ENCODE measurements at places on chromosomes 2 and 18.

GRCh38 chr2:39524756-39525635, 87.9 kb upstream of the MAP4K3 start:
- no peak for DNase-seq

- DNase-seq, result no peak
Measured at GRCh38 chr2:149686136-149687051, 98.8 kb upstream of the MMADHC start.

DNA sequence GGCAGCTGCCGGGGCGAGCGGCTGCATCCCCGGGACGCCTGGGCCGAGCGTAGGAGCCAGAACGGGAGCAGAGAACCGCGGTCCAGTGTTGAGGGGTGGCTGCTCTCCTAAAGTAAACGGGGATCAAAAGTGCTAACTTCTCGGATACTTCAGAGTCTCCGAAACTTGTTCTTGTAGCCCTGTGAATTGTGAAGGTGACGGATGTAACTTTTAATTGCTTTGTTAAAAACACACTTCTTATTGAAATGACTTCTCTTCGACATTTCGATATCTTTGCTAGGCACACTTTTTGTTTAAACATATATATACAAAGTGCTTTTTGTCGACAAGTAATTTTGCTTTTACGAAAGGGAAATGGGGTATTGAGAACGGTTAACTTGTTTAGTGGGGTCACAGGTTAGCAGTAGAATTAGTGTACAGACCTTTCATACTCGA, 540 bp downstream of the ATP9B start:
- DNase-seq, result no peak

- no peak for DNase-seq
Measured at GRCh38 chr18:23703057-23703986, 14.1 kb downstream of the LAMA3 start.

GRCh38 chr2:226125176-226125883, 674.3 kb downstream of the IRS1 start:
- DNase-seq, result no peak

- no peak for DNase-seq
Measured at GRCh38 chr2:75632813-75633212, 13.8 kb upstream of the MRPL19 start.

DNA sequence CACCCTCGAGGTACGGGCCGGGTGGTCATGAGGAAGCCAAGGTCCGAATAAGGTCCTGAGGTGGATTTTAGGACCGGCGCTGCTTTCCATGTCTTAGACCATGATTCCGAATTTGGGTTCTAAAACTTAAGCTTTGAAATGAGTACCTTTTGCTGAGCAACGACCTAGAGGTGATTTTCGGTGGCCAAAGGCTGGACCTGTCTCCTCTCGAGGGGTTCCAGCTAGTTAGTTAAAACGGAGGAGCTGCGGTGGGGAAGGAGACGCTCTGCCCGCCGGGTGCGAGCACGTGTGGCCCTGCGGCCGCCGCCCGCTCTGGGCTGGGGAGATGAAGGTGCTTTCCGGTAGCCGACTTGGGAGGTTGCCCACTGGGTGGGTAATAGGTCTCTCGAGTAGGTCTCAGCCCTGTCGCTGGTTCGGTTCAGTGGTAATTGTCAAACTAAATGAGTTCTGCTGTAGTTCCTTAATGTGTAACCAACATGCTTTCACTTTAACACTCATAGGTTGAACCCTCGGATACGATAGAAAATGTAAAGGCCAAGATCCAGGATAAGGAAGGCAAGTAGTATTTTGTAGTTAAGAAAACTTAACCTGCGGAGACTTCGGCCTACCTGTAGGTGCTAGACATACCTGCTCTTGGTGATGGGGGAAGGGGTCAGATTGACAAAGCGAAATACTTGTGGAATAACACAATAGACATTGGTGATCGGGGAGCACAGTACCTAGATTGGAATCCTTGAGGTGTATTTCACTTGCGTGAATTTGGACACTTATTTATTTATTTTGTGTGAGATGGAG, 572 bp downstream of the RPS27A start:
- peak; percentile 14 for DNase-seq

- no peak for DNase-seq
Measured at GRCh38 chr2:86454238-86454637, 13.1 kb downstream of the KDM3A start.

DNA sequence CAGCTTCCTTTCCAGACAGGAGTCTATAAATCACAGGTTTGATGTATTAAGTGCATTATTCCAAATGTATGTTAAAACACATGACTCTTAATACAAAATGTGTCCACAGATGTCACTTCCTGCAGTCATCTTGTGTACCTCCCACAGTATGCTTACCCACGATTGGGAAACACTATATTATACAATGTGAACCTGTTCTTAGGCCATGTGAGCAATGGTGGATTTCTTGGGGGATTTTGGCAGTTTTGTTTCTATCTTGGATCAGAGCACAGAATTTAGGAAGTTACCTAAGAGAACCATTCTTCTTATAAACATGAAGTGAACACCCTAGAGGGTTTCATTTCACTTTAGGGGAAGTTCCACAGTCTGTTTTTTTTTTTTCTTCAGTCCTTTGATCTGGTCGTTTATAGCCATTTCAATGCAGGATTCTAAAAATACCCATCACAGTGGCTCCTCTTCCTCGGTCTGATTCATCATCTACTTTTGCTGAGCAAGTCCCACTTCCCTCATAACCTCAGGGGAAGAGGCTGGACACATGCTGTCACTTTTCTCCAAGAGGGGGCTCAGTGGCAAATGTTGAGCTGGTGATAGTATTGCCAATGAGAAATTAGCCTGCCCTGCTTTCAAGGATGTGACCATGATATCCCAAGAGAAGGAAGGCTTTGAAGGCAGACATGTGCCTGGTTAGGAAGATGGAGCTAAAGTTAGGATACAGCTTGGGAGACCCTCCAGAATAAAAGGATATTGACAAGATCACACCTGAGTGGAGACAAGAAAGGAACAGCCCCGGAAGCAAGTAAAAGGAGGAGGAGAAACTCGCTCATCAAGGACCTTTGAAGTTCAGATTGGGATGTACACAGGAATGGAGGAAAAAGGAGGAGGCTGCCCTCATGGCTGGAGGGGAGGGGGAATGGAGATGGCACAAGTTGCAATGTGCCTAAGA, 22.6 kb downstream of the PLEK start:
- no peak for DNase-seq

DNA sequence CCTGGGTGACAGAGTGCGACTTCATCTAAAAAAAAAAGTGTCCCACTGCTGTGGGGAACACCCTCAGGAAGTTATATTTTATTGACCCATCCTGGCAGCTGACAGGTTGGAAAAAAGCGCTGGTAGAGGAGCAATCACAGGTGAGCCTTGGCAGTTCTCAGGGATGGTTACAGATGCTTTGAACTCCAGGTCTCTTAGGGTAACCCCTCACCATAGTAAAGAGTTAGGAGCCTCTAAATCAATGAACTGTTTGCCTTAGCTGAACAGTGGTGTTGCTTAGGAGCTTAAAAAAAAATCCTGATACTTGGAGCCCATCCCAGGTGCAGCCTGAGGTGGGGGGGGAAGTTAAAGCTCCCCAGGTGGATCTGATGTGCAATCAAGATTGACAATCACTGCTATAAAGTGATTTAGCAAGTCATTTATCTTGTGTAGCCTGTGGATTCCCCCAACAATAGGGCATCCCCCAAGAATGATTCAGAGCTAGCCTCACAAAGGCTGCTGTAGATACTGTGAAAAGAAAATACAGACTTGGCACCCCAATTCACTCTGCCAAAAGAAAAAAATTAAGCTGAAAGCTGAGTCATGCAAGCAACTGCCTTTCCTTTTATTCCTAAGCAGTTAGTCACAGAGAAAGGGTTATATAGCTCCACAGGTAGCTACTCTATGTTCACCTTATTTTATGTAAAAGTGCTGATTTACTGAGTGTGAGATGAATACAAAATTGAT, 14.8 kb downstream of the SLC16A14 start:
- no peak for DNase-seq

- no peak for DNase-seq
Measured at GRCh38 chr2:144511937-144512336, 8.0 kb downstream of the ZEB2 start.

GRCh38 chr2:144524118-144525009, 4.4 kb upstream of the ZEB2 start:
- no peak for DNase-seq

GRCh38 chr18:1619507-1619906, 714.8 kb downstream of the ADCYAP1 start:
- DNase-seq, result no peak

DNA sequence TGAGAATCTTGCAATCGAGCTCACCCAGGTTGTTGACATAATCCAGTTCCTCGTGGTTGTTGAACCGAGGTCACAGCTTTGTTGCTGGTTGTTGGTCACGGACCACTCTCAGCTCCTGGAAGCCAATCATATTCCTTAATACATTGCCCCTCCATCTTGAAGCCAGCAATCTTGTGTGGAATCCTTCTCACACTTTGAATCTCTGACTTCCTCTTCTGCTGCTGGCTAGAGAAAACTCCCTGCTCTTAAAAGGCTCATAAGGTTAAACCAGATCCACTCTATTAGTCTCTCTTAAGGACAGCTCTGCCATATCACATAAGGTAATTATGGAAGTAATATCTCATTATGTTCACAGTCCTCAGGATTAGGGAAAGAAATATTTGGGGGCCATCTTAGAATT, 41.1 kb downstream of the SP140 start:
- DNase-seq, result no peak

DNA sequence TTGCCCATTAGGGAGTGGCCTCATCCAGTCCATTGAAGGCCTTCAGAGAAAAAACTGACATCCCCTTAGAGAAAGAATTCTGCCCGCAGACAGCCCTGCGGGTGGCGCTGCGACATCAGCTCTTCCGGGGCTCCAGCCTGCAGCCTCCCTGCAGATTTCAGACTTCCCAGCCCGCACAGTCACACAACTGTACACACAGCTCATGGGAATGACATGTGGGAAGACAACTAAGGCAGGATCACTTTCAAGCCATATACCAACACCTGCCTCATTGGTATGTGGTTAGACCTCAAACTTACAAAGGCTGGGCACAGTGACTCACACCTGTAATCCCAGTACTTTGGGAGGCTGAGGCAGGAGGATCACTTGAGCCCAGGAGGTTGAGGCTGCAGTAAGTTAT, 24.8 kb upstream of the TUBB6 start:
- no peak for DNase-seq

DNA sequence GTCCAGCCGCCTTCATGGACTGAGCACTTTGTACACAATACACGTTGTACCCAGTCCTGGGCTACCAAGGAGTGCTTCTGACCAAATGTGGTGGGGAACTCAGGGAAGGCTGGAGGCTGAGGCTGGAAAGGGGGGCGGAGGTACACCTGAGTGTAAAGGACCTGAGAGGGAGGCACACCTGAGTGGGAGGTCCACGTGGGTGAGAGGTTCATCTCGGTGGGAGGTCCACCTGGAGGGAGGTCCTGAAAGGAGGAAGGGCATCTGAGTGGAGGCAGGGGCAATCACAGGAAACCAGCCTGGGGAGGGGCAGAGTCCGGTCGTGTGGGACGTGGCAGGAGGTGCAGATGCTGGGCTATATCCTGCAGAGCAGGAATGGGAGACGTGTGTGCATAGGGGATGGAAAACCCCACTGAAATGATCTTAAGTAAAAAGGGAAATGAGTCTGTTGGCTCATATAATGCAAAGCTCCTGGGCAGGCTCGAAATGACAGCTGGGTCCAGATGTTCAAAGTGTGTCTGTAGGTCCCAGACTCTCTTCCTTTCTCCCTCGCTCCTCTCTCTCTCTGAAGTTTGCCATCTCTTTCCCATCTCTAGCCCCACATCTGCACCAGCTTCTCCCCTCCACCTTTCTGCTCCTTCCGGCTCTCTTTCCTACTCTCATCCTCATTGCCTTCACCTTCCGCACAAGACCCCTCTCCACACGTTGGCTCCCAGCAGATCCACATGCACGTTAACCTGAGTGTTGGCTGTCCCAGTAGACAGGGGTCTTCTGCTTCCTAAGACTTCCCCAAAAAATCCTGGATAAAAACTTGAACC, 137.7 kb downstream of the PXDN start:
- no peak for DNase-seq

- DNase-seq, result no peak
Measured at GRCh38 chr2:201880579-201880978, 74.2 kb downstream of the CDK15 start.

- no peak for DNase-seq
Measured at GRCh38 chr2:65812887-65813286, 380.5 kb upstream of the SPRED2 start.

GRCh38 chr18:5558851-5559250, 15.1 kb upstream of the EPB41L3 start:
- no peak for DNase-seq

DNA sequence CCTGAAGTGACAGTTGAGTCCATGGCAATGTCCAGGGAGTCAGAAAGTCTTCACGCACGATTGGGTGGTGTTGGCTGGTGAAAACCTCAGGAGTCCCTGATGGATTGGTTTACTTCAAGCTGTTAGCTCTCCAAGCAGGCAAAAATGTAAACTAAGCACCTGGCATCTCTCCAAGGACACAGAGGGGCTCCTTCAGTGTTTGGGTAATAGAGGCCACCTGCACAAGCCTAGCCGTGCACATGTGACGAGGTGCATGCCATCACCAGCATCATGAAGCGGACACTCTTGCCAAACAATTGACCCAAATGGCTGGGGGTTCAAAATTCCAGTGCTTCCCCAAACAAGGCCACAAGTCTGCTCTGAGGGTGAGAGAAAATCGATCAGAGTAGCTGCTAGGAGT, 104.7 kb upstream of the CD302 start:
- DNase-seq, result no peak

DNA sequence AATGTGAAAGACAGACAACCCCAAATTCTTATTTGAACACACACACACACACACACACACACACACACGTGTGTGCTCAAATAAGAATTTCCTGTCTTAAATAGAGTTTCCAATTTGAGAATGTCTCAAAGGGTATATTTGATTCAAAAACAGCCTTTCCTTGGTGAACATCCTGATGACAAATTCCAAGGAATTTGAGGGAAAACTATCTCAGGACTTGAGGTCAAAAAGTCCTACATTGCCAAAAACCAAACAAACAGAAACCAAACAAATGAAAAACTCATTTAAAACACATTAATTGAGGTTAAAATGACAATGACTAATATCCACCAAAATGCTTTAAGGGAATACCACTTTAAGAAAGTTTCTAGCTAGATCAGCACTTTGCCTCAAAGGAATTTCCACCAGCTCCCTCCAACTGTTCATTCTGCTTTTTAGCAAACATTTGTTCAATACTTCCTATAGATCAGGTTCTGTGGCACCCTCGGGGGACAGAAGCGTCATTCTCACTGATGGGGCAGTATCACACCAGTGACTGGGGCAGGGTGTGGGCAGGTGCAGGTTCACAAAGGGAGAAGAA, 232.1 kb upstream of the TRIB2 start:
- no peak for DNase-seq

GRCh38 chr18:3441290-3441689, 8.7 kb upstream of the TGIF1 start:
- no peak for DNase-seq

GRCh38 chr2:208369091-208369490, 37.5 kb upstream of the PTH2R start:
- DNase-seq, result no peak

DNA sequence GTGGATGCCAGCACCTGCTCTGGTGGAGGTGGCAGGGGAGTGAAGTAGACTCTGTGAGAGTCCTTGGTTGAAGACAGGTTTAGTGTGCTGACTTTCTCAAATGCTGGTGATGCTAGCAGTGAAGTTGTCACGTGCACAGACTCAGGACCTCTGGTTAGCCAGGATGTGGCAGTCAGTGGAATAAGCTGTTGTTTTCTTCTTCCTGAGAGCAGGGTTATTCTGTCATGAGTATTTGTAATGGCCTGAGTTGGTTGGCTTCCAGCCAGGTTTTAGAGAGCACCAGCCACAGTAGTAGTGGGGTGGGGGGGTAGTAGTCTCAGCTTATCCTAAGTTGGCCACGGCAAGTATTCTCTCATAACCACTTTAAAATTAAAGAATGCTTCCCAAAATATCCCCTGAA, 238.5 kb upstream of the FBXO11 start:
- no peak for DNase-seq

- DNase-seq, result no peak
Measured at GRCh38 chr2:168852481-168852880, 37.7 kb downstream of the SPC25 start.

All from stimulated activated CD4-positive, alpha-beta T cell treated with anti-CD3 and anti-CD28 coated beads, TNF-alpha, amount 100 ng/mL, for 4 hours (primary cell).